ENCODE measurements at places on chromosomes 2 and 18.

DNA sequence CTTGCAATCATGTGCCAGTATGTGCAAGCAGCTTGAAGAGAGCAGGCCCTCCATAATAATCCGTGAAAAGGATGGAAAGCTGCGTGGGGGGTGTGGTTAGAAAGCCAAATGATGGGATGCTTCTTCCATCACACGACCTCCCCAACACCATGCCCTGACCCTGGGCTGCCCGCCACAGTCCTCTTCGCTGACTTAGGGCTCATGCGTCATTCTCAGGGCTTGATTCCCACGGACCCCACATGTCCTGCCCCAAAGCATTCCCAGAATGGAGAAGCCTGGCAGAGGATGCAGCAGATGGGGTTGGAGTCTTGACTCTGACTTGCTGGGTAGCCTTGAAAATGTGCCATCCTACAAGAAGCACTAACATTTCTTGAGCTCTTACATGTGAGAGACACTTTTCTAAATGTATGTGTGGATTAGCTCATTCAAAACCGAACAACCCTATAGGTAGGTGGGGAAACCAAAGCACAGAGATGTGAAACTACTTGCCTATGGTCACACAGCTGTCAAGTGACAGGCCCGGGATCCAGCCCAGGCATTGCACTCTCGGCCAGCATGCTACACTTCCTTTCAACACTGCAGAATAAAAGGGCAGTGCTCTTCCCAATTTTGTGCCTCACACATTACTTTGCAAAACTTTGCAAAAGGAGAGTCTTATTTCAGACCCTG lies 3.7 kb downstream of the TNS1 start:
- DNase-seq = no peak

DNA sequence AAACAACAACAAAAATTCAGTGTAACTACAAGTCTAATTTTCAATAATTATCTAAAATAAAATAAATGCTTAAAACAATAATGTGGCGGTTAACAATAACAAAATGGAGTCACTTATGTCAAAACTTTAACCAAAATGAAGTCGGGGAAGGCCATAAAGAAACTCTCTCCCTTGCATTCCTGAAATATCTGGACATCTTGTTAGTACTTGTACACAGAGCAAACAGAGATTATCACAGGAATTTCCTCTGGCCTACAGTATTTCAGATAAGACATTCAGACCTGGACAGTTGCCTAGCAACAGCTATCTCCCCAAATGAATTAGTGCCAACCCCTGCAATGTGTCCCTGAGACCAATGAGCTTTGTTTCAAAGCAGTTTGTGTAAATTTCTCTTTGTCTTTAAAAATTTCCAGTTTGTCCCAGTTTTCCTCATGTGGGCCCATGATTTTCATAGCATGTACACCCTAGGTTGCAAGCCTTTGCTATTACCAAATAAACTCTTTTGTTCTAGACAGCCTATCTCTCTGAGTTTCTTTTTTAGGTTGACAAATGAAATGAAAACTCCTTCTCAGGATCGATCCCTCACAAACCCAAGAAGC lies 68.6 kb downstream of the EXOC6B start:
- no peak for DNase-seq

- DNase-seq = no peak
Measured at GRCh38 chr2:99340669-99341236, 3.6 kb downstream of the EIF5B start.

GRCh38 chr2:208042041-208042440 lies 16.7 kb upstream of the PLEKHM3 start:
- DNase-seq = no peak

- peak; percentile 49 for DNase-seq
Measured at GRCh38 chr2:231483398-231484329, 19.4 kb upstream of the NCL start.

GRCh38 chr2:85353876-85354285 lies 447 bp downstream of the RETSAT start:
- DNase-seq = peak; percentile 32

DNA sequence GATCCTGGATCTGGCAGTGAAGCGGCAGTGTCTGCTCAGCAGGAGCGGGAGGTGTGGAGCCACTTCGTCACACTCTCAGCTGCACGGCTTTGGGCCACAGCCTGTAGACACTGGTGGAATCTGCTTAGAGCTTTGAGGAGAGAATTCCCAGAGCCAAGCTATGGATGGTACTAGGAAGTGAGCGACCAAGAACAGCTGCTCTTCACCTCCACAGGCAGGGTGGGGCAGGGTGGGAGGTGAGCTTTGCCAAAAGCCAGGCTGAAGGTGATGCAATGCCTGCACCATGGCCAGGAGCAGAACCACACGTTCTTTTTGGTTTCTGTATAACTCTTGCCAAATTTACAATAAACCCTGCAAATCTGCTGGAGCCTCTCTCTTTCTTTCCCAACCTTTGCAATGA lies 226.1 kb downstream of the ANKRD30B start:
- no peak for DNase-seq

DNA sequence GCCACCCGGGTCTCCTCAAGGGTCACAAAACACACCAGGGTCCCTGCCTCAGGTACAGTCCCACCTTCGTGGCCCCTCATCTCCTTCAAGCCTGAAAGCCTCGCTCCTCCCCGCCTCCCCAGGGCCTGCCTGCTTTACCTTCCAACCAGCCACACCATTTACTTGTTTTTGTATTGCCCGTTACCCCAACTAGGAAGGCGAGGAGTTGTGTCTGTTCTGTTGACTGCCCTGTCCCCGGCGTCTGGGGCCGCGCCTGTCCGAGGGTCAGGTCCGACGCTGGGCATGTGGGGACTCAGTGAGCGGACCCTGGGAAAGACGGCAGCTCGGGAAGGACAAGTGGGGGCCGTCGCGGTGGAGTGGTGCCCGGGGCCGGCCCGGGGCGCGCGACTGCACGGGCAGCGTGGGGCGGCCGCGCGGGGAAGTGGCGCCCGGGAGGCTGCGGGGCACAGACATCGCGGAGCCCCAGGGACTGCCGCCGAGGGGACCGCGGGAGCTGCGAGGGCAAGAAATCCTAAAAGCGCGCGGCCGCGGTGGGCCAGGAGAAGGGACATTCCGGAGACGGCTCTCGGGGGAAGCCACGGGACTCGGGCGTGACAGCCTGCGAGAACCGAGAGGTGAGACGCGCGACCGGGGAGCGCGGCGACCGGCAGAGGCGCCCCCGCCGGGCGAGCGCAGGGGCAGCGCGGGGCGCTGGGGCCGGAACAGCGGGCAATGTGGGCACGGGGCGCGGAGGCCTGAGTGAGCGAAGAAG lies 797 bp upstream of the GRHL1 start:
- DNase-seq = peak; percentile 39

- DNase-seq = no peak
Measured at GRCh38 chr18:22108674-22109073, 60.7 kb upstream of the GATA6 start.

GRCh38 chr2:176639671-176640070 lies 370.4 kb downstream of the MTX2 start:
- DNase-seq = no peak

- no peak for DNase-seq
Measured at GRCh38 chr2:86593266-86593665, 30.0 kb upstream of the CHMP3 start.

DNA sequence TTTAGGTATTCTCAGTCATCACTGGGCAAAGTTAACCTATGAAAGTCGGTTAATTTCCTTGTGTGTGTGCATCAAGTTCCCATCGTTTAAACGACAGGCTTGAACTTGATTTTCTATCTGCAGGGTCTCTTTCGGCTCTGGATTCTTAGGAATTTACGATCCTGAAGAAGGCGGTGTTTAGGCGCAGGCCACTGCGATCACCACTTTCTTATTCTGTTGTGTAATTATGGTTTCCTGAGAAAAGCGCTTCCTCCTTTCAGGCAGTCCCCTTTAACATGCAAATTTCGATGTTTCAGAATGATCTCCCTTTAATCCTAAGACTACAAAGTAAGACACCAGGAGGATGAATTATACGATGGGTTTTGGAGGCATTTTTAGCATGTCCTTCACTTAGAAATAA lies 27.9 kb upstream of the MBP start:
- no peak for DNase-seq

DNA sequence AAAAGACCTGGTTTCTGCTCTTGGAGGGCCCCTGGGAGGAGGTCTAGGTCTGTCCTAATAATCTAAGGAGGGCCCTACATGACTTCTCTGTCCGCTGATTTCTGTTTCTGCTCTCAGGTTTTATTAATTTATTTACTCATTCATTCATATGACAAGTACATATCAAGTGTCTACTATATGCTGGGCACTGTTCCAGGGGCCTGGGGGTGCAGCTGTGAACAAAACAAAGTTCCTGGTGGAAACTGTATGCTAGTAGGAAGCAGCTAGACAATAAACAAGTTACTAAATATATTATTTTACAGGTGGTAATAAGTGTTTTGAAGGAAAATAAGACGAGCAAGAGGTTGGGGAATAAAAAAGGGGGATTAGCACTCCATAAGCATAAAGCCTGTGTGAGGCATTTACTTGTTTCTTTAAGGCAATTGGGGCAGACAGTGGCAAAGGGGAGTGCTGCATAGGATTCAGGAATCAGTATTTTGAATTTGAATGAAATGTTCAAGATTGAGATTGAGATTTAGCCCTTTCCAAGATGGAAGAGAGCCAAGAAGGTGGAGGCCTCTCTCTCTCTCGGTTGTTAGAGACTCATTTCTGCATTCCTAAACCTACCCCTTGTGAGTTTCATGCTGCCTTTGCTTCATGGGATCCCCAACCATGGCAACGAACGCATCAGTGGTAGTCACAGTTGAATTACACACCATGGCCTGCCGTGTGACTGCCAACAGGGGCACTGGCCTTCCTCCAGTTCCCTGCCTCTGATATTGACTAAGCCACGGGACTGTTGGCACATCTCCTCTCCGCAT lies 28.3 kb downstream of the DRC1 start:
- DNase-seq = no peak

DNA sequence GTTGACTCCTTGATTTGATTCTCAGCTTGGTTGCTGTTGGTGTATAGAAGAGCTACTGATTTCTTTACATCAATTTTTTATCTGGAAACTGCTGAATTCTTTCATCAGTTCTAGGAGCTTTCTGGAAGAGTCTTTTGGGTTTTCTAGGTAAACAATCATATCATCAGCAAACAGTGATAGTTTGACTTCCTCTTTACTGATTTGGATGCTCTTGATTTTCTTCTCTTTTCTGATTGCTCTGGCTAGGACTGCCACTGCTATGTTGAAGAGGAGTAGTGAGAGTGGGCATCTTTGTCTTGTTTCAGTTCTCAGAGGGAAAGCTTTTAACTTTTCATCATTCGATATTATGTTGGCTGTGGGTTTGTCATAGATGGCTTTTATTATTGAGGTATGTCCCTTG lies 140.5 kb downstream of the ZNF236 start:
- no peak for DNase-seq

- DNase-seq = no peak
Measured at GRCh38 chr18:62545098-62545497, 22.3 kb downstream of the ZCCHC2 start.

DNA sequence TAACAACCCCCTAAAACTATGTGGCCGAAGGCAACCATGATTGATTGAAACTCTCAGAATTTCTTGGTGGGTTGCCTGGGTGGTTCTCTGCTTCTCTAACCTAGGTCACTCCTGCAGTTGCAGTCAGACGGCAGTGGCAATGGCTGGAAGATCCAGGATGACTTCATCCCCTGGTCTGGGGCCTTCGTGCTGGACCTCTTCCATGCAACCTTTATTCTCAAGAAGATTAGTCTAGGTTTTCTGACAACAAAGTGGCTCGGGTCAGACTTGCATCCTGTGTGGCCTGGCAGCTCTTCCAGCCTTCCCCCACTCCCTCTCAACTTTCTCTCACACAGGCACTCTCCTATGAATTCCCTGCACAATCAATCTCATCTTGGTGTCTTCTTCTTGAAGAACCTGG lies 76.4 kb downstream of the METTL4 start:
- no peak for DNase-seq

GRCh38 chr2:165648801-165649200 lies 145.2 kb downstream of the GALNT3 start:
- no peak for DNase-seq

DNA sequence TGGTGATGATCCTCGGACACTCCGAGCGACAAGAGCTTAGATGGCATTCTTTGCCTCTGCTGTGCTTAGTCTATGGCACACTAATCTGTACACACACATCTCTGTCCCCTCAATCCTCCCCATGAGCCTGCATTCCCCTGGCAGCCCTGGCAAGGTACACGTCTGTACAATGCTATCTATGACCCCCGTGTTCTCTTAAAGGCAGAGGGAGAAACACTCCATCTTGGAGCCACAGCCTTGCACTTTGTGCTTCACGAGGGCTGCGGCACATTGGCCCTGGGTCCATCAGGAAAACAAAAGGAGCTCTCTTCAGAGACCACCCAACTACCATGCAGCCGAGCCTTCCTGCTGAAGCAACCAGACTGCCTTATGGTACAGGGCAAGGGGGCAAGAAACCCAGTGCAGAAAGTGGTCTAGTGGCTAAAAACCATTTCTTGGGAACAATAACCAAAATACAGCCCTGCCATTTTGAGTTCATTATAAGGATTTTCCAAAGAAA lies 42.5 kb downstream of the STEAP3 start:
- DNase-seq = no peak

Data from activated CD4-positive, alpha-beta T cell treated with anti-CD3 and anti-CD28 coated beads, Interleukin-2, amount 50 U/mL, for 48 hours (primary cell).